HL-60 (cell line): ENCODE measurements at places on chromosomes 3 and 15.
A peak's percentile ranks its signal among the peaks of the same experiment; 100 is the strongest.

GRCh38 chr15:57861034-57861638 lies 154.6 kb downstream of the POLR2M start:
- peak; percentile 20 for DNase-seq

GRCh38 chr15:74365598-74366445 lies 1.6 kb downstream of the CYP11A1 start:
- peak; percentile 14 for DNase-seq

DNA sequence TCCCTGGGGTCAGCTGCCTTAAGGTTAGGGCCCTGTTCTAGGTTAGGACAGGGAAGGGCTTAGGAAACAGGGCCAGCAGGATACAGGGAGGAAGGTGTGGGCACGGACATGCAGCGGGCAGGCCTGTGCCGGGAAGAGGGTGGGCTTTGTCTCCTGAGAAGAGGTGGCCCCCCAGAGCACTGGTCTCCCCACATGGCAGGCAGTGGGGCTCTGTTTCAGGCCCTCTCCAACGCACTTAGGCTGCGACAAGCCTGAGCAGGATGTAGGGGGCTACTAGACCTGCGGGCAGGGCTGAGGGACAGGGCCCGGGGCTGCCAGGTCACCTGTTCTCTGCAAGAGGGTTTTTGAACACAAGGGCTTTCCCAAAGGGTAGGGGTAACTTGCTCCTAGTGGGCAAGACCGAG lies 33.5 kb downstream of the KLF13 start:
- no peak for DNase-seq

DNA sequence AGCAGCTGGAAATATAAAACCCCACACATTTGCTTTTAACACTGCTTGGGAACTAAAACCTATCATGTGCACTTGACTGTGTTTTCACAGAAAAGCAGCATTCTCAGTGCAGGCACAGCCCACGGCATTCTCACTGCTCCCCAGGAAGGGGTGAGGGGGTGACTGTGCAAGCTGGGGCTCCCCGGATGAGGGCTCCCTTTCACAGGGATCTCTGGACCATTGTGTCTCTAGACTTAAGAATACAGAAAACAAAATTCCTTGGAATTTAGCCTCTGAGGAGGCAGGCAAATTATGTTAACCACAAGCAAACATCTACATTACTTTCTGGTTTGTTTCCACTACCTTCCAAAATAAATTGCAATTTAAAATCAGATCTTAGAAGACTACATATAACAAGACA lies 100.3 kb downstream of the FSIP1 start:
- no peak for DNase-seq

DNA sequence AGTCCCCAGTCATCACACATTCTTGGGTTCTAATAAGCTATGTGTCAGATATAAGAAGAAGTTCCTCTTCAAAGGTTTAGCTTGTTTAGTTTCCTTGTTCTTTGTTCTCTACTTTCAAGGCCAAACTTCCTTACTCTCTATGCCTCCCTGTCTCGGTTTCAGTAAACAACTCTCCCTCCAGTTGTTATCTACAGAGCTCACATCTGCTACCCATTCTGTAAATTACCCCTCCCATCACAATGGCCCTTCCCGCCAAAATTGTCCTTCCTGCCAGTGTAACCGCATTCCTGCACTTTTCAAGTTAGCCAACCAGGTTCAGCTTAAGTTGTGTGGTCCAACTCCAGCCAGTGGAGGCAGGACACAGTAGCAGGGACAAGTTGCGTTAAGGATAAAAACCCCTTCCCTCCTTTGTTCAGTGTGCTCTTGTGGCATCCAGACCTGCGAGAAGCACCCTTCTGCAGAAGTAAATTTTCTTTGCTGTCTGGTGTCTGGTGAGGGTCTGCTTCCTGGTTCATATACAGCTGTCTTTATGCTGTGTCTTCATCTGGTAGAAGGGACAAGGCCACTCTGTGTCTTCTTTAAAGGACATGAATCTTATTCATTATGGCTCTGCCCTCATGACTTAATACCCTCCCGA lies 342.1 kb upstream of the GRM7 start:
- DNase-seq = no peak

- DNase-seq = peak; percentile 31
These were observed 20.9 kb downstream of the CD276 start for GRCh38 chr15:73704869-73705645.

- DNase-seq = no peak
These were observed 274.9 kb upstream of the ZPLD1 start for GRCh38 chr3:102159810-102160451.

DNA sequence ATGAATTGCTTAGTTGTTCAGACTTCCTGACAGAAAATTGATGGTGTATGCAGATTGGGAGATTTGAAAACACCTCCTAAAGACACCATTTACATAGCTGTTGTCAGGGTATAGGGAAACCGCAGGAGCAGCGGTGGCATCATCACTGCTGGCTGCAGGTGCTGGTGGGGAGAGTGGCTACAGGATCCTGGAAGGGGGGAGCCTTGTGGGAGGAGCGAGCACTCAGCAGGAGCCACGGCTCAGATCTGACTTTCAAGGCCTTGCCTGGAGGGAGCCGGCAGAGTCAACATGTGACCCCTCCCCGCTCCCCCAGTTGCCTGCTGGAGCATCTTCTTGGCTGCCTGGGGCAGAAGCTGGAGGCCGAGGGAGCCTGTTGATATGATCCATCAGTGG lies 26.1 kb downstream of the EDEM1 start:
- no peak for DNase-seq

- DNase-seq = no peak
These were observed 113.4 kb downstream of the SRGAP3 start for GRCh38 chr3:9135930-9136525.

DNA sequence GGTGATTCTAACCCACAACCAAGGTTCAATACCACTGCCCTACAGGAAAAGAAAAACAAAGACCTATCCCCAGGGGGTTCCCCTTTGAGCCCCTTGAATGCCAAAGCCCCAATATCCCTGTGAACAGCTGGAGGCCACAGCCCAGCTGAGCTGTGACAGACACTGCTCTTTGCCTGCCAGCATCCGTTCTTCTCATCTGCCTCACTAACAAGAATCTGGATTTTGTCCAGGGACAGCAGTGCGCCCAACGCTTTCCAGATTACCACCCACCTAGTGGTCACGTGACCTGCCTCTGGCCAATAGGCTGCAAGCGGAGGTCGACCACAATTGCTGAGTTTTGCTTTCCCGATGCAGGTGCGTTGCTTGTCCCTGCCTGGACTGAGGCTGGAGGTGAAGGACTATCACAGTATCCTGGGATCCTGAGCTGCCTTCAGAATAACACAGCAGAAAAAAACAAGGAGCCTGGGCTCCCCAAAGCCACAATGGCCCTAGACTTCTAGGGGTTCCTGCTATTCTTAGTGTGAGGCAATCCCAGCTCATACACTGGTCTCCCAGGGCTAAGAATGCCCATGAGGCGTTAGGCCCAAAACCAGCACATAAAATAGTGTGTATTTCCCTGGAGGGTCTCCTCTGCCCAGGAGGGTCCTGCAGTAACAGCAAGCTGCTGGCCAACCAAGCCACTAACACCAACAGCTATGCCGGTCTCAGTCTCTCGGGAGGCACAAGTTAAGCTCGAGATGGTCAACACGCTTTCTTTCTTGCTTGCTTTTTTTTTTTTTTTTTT lies 13.8 kb downstream of the BDH1 start:
- DNase-seq = no peak

DNA sequence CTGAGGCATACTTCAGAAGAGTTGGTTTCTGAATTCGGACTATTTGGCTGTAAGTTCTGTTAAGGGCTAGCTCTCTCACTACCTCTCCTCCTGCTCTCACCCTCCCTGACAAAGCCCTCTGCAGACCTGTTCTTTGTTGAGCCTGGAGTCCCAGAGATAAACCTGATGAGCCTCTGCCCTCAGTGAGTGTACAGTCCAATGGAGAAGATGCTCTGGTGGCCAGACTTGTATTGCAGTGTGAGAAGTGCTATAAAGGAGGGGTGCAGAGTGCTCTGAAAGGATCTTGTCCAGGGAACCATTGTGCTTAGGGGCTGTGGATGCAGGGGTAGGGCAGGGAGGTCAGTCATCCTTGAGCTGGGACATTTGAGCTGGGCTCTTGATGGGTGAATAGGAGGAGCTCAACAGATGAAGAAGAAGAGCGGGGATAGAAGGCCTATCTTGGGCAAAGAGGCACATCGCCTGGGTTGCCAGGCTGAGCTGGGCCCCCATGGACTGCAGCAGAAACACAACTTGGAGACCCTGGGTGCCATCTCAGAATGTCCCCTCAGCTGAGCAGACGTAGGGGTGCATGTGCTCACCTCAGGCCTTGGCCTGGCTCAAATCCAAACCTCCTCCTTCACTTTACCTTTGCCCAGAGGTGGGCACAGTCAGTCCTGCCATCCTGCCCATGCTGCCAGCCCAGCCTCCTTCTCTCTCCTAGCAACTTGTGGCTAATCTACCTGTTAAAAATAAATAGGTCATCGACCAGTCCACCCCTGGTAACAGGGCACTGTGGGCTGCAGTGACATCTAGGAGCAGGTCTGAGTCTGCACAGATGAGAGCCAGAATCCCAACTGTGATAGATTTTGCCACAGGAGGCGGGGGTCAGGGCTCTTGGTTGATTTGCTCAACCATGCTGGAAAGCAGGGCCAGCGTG lies 3.3 kb downstream of the CAND2 start:
- no peak for DNase-seq

DNA sequence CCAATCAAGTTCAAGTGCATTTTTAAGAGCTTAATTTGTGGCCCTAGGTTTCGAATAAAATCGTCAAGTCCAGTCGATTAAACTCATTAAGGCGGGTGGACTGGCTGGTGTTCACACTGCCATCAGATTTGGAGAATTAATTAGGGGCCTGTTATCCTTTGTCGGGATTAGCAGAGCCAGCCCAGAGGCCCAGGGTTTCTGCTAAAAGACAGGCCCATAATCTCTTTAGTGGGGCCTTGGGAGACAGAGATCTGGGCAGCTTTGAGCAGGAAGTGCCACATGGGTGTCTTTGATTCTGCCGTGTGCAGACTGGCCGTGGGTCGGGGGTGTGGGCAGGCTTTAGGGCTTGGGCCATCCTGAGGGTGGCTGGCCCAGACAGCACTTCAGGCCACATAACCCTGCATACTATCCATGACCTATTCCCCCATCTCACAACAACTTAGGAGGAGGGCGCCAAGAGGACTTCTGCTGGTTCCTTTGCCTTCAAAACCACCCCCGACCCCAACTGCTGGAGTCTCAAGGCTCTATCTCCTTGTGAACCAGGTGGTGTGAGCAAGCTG lies 94.7 kb downstream of the PLXNA1 start:
- no peak for DNase-seq

DNA sequence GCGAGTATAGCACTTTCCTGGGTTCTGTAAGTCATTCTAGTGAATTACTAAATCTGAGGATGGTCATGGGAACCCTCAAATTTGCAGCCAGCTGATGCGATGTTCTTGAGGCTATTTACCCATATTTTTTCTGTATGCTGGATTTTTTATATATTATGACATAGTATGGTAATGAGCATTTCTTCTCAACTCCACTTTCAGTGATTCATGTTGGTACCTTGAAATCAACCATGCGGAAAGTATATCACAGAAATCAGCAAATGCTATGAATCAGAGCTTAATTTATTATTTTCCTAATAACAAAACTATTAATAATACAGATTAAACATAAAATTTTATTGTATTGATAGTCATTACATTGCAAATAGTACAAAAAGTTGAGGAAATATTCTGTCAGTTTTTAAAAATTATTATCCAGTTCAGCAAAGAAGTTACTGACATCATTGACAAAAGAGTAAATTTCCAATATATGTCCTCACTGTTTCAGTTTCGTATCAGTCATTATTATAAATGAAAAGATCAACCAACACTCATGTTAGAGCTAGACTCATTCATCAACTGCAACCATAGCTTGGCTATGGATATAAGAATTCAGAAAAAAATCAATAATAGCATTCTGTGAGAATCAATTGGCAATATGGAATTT lies 164.3 kb upstream of the SETMAR start:
- no peak for DNase-seq

- no peak for DNase-seq
These were observed 9.9 kb downstream of the ATRIP start for GRCh38 chr3:48456456-48456855.

DNA sequence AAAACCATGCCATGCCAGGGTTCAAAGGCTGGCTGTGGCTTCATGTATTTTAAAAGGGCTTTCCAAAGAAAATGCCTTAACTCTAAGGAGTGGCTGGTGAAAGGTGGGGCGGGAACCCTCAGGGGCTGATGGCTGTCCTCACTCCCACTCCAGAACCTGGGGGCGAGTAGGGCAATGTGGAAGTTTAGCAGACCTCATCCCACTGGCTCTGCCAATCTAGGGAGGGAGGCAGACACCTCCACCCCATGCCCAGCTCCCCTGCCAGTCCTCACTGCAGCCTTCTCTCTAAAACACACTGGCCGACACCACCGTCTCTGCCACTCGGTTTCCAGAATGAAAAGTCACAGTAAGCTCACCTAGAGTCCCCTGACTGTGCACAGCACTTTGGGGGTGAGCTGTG lies 99.5 kb downstream of the TMEM266 start:
- DNase-seq = no peak

DNA sequence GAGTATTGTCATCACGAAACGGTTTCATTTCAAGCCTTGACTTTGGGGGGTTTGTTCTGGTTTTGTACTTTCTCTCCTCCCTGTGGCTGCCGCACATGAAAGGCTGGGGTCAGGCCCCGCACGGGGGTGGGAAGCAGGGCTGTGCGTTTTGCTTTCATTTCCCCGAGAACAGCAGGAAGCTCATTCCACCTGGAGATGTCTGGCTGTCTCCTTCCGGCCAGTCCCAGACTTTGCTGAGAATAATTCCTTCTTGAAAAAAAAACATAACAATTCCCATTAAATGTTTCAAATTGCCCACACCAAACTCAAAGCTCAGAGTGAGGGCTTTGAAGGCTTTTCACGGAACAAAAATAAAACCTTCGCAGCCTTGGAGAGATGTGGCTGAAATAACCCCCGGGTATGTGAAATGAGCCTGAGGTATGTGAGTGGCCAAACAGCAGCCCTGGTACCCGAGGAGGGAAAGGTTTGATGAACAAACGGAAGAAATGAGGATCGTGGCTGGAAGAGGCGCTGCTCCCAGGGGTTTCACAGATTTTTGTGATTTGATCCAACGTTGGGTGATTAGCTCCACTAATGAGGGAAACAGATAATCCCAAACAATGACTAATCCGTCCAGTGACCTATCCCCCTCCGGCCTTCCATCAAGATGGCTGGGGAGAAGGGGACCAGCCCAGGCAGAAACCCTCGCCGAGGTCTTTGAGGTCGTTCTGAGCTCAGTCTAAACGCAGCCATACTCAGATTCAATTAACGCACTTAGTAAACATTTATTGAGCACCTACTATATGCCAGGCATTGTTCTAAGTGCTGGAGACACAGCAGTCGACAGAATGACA lies 126.9 kb upstream of the MEF2A start:
- DNase-seq = no peak

DNA sequence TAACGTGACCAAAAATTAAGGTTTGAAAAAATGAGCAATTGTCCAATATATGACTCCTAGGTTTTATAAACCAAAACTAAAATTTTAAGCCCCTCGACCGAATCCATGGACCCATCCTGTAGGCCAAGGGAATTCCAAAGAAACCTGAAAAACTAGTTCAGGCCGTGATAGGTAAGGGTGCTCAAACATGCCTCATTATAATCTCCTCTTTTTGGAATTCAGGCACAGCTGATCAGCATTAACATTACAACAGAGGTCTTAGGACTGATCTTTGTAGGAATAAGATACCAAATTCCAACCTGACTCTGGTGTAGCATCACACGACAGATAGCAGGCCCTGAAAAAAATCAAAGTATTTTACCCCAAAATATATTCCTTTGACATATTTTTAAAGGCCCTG lies 155.7 kb downstream of the NEK10 start:
- no peak for DNase-seq

- DNase-seq = no peak
These were observed 151.7 kb downstream of the NR1D2 start for GRCh38 chr3:24096695-24097290.
